Anterior cingulate cortex (tissue), 58 donors: ENCODE measurements at places on chromosomes 2 and 18.

DNA sequence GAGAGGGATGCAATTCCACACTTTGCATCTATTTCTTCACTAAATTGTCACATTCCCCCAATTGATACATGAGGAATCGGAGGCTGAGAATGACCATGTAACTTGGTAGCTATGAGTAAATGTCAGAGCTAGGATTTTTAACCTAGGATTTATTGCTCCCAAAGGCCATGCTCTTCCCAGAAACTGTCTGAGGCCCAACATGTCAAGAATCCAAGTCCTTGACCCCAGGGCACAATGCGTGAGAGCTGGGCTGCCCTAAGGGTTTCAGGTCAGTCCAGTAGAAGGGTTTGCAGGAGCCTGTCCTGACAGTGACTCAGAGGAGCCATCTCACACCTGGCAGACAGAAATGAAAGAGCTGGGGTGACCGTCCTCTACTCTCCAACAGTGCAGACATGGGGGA, 30.3 kb downstream of the LRRC30 start:
- DNase-seq: no peak

GRCh38 chr2:240437861-240438809, 2.7 kb downstream of the GPC1 start:
- peak; percentile 64 for DNase-seq

- no peak for DNase-seq
These were observed 264.7 kb downstream of the METTL4 start for GRCh38 chr18:2306606-2307005.

- DNase-seq: no peak
These were observed 419 bp downstream of the EPHA4 start for GRCh38 chr2:221571551-221572218.

GRCh38 chr2:99422599-99422998, 67.2 kb downstream of the REV1 start:
- no peak for DNase-seq

DNA sequence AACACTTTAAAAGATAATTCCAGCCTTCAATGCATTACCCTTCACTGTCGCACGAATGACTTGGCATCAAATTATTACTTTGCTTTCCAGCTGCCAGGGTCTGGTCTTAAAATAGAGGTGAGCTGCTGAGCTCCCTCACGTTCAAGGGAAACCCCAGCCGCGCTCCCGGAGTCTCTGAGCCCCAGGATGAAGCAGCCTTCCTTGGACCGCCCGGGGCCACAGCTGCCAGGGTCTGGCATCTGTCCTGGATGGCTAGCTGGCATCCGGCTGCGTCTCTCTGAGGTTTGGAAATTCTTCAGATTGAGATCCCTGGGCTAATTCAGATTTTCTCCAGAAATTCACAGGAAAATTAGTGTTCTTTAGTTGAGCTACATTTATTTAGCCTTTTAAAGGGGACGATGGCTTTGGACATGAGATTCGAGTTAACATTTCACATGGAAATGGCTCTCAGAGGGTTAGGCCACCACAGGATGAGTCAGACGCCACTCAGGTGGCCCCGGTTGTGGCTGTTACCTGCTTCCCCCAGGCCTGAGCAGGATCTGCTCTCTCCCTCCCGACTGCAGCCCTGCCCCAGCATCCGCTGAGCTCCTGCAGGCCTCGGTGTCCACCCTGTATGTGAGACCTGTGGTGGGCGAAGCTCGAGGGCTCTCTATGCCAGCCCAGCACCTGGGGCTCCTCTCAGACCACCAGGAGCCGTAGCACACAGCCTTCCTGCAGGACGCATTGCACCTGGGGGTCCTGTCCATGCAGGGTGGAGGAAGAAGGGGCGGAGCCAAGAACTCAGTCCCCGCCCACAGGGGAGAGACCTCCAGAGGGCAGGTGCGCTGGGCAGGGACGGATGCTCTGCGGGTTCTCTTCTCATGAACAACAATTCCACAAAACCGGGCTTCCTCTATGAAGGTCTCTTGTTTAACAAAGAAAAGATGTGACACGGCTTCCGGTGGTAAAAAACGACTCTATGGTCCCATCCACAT, 255.5 kb downstream of the TWIST2 start:
- DNase-seq: no peak

- DNase-seq: no peak
These were observed 77.0 kb upstream of the PDE1A start for GRCh38 chr2:182503886-182504285.

GRCh38 chr2:183812091-183812490, 687.8 kb downstream of the NUP35 start:
- no peak for DNase-seq

- no peak for DNase-seq
These were observed 317.8 kb upstream of the ZNF521 start for GRCh38 chr18:25669741-25670140.

DNA sequence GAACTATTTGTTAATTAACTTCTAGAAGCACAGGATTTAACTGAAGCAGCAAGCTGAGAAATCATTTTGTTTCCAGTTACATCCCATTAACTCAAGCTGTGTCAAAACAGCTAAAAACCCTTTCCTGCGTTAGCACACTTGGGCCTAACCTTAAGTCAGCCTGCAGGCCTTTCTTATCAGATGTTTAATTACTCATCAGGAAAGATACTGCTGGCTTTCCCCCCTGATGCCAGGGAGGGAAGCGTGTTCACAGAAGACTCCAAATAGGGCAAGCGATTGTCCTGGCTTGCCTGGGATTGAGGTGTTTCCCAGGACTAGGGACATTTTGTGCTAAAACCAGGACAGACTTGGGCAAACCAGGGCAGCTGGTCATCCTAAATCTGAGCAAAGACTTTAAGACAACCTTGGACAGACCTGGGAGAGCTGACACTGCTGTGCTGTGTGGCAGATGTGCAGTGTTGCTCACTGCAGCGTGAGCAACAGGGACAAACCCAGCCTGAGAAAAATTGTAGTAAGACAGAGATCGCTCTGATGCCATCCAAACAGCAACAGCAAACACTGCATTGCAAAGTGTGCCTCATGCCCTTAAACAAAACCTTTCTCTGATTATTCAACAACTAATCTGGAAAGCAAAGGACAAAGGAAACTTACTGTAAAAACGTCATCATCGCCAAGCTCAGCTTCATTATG, 100.9 kb downstream of the SPRED2 start:
- no peak for DNase-seq

DNA sequence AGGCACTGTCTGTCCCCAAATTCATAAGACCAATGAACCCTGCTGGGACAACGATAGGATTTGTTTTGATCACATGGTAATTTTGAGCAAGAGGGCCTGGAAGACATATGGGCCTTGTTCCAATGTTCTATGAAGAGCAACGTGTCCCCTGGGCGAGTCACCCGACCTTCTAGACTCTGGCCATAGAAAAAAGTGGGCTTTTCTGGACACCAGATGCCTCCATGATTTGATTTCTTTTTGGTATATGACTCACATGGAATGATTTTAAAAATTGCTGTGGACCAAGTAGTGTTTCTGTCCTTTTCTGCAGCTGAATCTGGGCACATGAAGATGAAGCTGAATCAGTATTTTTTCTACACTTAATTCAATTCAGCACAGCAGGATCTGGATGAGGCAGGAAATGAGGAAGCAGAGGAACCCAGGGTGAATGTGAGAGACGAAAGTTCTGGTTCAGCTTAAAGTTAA, 104.9 kb downstream of the CDC42EP3 start:
- DNase-seq: no peak
